ENCODE measurements at places on chromosomes 4 and X. TPM values are rescaled to one million over a fixed set of nuclear protein-coding genes. Genes with fewer than 3 reads are reported as not detected.

GRCh38 chr4:93147524-93148212, 680.9 kb upstream of the ATOH1 start:
- no peak for DNase-seq

DNA sequence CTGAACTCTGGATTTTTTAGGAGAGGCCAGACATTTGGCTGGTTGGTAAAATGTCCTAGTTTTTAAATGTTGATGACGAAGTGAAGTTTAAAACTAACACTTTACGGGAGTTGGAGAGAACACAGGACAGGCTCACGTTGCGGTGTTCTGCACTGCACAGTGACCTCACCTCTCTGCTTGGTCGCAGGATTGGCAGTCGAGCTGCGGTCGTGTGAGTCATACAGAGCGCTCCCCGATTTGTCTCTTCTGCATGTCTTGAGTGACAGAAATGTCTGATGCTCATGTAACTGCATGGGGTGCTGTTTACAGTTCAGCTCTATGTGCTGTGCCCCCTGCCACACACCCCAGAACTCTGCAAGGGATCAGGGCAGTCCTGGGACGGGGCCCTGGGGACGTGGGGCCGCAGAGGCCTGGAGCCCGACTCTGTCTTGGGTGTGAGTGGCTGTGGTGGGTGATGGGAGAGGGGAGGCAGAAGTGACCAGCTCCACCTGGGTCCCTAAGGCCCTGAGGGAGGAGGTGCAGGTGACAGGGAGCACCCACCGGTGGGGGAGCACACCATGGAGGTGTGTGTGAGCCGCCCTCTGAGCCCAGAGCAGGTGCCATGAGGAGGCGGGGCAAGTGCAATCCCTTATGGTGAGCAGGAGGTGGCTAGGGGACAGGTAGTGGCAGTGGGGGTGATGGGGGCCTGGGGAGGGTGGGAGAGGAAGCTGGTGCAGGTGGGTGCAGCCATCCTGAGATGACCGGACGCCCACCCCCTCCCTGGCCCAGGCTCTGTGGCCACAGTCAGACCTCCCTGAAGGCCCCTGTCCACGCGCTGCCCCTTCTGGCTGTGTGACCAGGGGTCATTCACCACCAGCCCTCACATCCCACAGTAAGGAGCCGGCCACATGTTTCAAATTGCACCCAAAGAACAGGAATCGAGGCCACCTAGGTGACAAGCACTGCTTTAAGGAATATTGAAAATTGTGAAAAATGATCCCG, 77.9 kb upstream of the ADRA2C start:
- DNase-seq, result no peak

DNA sequence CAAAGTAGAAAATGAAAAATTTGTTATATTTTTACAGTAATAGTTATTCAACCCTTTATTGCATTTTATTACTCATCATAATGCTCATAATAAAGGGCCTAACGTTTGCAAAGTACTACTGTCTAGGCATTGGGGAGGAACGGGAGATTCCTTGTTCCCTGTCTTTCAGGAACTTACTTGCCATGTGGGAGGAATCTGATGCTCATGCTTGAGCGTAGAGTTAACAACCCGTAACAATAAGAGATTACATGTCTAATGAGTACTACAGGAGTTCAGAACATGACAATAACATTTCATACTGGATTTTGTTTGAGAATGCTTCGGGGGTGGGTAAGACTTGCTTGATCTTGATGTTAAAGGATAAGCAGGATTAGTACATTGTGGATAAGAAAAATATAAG, 2.9 kb downstream of the CCSER1 start:
- DNase-seq, result no peak

DNA sequence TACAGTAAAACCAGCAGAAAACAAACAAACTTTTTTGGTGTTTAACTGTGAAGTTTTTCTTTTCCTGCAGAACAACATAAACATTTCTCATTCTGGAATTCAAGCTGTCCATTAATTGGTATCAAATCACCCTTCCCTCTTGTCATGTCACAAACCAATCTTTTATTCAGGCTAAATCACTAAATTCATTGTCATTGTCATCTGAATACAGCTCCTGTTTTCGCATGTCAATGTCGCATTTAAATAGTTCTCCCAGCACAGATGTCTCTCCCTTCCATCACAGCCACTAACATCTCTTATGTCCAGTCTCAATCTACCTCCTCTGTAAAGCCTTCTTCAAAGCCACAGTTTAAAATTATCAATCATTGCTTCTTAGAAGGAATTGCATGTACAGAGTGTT, 192.1 kb upstream of the PCDH10 start:
- no peak for DNase-seq

The GPM6B gene
- 18.1 TPM for polyA plus RNA-seq

The F9 gene
- polyA plus RNA-seq, result not detected

The PNMA6F gene
- not detected for polyA plus RNA-seq

The LRRC66 gene
- 2.0 TPM for polyA plus RNA-seq

The ADGRL3 gene
- polyA plus RNA-seq, result 21.0 TPM

Measured in hindlimb muscle (tissue), 1 donor.